ENCODE measurements at places on chromosomes 4 and X.

- no peak for DNase-seq
These were observed 67.7 kb upstream of the ZXDA start for GRCh38 chrX:57977992-57978391.

- no peak for DNase-seq
These were observed 6.3 kb upstream of the ADGRA3 start for GRCh38 chr4:22522206-22522605.

GRCh38 chr4:56971383-56971782 is 6.0 kb downstream of the NOA1 start:
- no peak for DNase-seq

- no peak for DNase-seq
These were observed 217.3 kb upstream of the GK2 start for GRCh38 chr4:79625361-79625760.

DNA sequence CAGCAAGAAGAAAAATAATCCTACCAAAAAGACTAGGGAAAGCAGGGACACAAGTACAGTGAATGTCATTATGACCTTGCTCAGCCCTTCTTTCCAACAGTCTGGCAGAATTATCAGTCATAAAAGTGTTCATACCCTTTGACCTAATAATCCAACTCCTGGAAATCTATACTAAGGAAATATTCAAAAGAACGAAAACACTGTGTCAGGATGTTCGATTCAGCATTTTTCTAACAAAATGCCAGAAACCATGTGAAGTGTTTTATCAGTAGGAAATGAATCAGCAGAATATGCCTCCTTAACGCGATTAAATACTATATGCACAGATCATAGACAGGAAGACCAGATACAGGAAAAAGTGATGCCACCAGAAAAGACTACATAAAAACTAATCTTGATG is 16.2 kb upstream of the S100G start:
- DNase-seq, result no peak

DNA sequence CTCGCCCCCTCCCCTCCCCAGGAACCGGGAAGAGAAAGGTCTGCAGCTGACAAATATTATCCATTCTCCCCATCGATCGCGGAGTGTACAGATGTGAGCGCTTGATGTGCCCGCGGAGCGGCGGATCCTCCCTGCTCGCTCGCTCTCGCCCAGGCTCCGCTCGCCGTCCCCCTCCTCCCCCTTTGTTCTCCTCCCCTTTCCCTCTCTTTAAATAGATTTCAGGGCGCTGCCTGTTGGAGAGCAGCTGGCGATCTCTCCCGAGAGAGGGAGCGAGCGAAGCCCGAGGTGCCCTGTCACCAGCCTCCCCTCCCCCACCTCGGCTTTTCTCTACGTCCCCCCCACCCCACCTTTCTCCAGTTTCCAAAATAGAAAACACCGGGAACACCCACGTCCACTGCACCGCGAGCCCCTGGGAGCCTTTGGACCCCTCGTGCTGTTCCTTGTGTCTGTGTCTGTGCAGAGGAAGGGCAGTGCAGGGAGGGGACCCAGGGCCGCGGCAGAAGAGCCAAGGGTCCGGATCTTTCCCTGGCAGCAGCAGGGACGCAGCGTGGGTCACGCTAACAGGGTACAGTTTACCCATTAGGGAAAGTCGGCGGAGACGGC is 56.6 kb upstream of the BCOR start:
- DNase-seq, result no peak

- no peak for DNase-seq
These were observed 6.2 kb downstream of the NAT8L start for GRCh38 chr4:2065106-2065930.

- no peak for DNase-seq
These were observed 37.3 kb upstream of the LPAR4 start for GRCh38 chrX:78710171-78710570.

DNA sequence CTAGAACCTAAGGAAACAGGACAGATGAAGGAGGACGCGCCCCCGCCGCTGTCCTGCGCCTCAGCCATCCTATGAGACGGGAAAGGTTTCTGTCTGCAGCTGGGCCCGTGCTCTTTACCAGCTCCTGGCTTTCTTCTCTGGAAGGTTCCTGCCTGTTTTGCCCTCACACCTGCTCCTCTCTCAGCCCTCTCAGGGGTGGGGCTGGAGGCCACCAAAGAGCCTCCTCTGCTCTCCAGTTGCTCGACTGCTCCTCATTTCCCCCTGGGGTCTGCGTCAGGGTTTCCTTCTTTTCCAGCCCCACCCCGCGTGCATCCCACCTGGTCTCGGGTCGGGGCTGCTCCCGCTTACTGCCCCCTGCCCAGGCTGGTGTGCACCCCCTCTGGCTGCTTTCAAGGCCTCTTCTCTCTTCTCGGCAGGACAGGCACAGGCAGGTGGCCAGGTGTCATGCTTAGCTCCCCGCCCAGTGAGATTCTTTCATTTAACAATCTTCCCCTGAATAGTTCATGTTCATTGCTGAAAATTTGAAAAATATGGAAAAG is 4.6 kb downstream of the HTT-AS start:
- DNase-seq, result no peak

DNA sequence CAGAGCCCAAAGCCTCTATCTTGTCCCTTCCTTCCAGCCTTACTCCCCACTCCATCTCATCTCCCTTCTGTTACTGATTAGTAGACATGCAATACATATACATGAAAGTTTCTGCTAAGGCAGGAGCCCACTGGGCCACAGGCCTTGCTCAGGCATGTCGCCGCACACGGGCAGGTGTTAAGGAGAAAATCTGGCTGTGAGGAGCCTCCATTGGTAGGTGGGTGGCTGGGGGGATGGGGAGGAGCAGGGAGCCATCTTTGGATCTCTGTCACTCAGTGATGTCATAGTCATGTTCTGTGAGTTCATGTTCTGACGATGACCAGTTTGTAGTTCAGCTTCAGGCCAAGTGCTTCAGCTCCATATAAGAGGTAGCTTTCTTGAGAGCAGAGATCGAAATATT is 2.9 kb upstream of the HMGB3 start:
- no peak for DNase-seq

DNA sequence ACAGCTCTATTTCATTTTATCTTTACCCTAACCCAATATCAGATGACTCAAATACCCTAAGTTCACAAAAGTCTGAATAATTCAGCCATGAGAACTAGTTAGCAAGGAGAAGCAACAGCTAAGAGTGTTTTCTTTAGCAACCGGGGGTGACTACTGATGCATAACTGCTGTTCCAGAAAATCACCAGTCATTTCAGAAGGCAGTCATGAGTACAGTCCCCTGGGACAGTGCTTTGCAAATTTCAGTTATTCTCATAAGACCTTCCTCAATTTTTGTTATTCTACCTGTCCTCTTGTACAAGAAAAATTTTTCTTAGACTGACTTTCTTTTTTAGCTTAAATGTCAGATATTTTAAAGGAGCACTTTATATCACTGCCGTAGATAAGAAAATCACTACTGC is 16.4 kb downstream of the BANK1 start:
- DNase-seq, result peak; percentile 55

DNA sequence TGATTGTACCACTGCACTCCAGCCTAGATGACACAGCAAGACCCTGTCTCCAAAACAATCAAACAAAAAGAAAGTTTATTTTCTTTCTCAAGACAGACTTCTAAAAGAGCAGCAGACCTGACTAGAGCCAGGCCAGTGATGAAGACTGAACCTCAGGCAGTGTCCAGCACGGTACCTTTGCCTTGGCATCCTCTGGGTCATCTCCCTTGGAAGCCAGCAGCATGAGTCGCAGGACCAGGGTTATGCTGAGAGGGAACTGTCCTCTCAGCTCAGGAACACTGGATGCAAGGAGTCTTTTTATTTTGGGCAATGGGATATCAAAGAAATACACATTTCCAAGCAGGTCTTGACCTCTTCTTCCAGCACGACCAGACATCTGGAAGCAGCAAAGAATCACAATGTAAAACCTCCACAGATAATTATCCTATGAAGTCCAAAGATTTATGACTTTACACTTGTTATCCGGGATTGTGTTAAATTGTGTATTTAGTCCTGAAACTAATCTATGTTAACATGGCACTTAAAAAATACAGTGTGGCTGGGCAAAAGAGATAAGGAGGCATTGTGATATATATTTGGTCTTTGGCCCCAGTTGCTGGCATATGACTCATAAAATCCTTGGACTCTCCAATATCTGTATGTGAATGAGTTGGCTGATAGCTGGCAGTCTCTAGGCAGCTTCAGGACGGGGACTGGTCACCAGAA is 66.0 kb upstream of the DDX60 start:
- no peak for DNase-seq

DNA sequence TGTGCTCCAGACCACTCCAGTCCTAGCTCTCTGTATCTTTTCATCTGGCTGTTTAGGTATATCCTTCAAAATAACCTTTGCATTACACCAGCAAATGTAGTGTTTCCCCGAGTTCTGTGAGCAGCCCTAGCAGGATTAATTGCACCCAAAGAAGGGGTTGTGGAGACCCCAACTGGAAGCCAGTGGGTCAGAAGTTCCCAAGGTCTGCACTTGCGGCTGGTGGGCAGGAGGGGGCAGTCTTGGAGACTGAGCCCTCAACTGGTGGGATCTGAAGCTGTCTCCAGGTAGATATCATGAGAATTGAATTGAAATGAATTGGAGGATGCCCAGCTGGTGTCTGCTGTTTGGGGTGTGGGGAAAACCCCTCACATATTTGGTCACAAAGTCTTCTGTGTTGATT is 1485.3 kb upstream of the TENM3 start:
- no peak for DNase-seq

DNA sequence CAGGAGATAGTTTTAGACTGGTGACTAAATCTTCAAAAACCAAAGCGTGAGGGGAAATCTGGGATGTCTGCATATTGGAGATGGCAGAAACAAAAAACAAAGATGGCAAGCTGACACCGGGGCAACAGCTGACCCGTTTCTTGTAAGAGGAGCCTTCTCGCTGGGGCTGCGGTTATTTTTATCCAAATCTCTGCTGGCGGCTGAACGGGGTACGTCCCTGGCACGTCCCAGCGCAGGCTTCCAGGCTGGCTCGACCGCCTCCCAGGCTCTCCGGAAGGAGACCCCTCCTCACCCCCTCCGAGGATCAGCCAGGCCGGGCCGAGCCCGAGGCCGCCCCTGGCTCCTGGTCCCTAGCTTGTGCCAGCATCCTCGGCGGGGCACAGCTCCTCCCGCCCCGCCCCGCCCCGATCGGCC is 403 bp downstream of the SGCB start:
- DNase-seq, result peak; percentile 34

- no peak for DNase-seq
These were observed 74.6 kb upstream of the NALF2 start for GRCh38 chrX:69429339-69430015.

- DNase-seq, result peak; percentile 96
These were observed 35.3 kb upstream of the GRPEL1 start for GRCh38 chr4:7103031-7103606.
